ENCODE measurements at places on chromosomes 5 and 9.
A peak's percentile ranks its signal among the peaks of the same experiment; 100 is the strongest.

- DNase-seq, result no peak
Measured at GRCh38 chr9:76441551-76442322, 17.2 kb upstream of the GCNT1 start.

GRCh38 chr5:65482736-65483545 is 1.2 kb upstream of the ADAMTS6 start:
- no peak for DNase-seq

DNA sequence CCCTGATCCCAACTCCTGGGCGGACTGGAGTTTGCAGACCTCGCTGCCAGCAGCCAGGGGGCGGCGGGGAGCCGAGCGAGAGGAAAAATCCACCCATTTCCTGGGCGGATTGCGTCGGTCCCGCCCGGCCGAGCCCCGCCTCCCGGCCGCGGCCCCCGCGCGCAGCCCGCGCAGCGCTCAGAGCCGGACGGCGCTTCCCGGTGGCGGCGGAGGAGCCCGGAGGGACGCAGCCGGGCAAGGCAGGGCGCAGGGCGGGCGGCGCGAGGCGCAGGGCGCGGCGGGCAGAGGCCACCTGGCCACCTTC is at the start of gene OLFM1:
Gene OLFM1 (plus strand): TSS at position 180 of the 304 bp plus-strand sequence. CDS start 322 bp downstream, outside the sequence.
- no peak for DNase-seq

DNA sequence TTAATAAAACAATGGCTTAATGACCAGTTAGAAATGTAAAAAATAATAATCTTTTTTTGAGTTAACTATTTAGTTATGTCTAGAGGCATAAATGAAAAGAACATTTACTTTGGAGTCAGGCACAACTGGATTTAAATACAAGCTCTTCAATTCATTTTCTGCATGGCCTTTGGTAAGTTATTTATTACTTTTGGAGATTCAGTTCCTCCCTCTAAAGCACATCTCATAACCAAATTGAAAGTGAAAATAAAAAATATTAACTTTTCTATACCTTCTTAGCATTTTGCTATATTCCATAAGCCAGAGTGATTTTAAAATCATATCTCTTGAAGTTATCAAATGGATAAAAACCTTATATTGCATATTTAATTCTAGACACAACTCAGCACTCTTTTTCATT is 434.9 kb upstream of the SMARCA2 start:
- DNase-seq, result no peak

DNA sequence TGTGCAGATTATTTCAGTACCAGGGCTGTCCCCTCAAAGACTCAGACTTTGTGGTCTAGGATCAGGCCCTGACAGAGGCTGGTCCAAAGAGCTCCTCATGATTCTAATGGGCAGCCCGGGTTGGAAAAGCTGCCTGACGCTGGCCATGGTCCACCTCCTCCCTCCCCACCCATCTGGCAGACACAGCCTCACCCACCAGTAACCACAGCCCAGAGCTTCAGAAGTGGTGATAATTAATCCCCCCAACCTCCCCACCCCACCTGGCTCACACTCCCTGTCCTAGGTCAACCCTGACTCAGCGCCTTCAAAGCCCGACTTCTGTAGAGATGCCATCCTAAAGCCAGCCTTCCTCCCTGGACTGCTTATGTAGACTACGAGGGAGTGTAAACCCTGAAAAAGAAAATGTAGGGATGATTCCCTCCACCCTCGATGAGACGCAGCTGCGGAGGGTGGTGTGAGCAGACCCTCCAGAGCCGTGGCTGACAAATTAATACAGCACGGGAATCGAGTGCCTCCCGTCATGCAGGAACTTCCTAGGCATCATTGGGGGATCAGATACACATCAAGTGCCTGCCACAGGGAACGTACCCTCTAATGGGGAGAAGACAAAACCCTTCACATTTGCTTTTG is 7.0 kb downstream of the UBE2QL1 start:
- DNase-seq, result no peak

GRCh38 chr9:127652733-127653132 is 40.7 kb downstream of the STXBP1 start:
- DNase-seq, result no peak

DNA sequence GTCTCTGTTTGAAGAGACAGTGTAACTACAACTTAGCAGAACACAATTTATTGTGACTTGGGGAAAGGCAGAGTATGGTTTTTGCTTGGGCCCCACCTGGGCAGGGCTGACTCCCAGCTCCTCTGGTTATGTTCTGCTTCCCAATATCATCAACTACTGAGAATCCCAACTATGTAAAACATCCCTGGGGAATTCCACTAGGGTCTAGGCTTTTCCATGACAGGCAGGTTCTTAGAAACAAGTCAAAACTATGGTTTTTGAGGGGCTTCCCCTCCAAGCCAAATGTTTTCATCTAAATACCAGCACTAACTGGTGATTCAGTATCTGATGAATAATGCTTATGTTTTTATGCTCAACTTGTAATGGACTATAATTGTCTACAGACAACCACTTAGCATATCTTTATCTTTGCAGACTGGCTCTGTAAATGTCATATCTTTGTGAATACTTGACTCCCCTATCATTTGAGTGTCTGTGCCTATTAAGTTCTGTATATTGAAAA is 409.5 kb downstream of the PDE4D start:
- no peak for DNase-seq

- DNase-seq, result no peak
Measured at GRCh38 chr5:132054697-132055440, 5.6 kb upstream of the IL3 start.

- DNase-seq, result no peak
Measured at GRCh38 chr9:127161081-127161624, 38.7 kb upstream of the ANGPTL2 start.

DNA sequence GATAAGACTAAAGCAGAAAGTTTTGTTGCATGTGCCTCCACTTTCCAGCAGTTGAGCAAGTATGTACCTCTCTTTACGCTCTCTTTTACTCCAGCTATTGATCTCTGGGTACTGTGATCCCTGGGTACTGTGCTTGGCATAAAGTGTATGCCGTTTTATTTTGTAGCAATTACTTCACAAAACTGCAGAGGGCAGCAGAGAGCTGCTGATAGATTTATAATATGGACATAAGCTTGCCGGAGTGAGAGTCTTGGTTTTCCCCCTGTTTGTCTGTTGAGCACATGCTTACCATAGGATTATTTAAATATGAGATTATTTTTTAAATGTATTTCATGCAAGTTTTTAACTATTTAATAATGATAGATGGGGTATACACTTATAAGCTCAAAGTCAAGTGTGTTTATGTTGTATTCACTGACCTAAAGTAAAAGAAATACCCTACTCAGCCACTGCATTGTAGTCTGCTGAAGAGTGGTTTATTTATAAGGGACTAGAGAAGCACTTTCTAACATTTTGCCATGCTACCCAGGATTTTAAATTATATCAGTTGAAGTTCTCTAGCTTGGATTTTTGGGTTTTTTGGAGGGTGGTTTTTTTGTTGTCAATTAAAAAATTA is 13.0 kb downstream of the TTC1 start:
- peak; percentile 34 for DNase-seq

DNA sequence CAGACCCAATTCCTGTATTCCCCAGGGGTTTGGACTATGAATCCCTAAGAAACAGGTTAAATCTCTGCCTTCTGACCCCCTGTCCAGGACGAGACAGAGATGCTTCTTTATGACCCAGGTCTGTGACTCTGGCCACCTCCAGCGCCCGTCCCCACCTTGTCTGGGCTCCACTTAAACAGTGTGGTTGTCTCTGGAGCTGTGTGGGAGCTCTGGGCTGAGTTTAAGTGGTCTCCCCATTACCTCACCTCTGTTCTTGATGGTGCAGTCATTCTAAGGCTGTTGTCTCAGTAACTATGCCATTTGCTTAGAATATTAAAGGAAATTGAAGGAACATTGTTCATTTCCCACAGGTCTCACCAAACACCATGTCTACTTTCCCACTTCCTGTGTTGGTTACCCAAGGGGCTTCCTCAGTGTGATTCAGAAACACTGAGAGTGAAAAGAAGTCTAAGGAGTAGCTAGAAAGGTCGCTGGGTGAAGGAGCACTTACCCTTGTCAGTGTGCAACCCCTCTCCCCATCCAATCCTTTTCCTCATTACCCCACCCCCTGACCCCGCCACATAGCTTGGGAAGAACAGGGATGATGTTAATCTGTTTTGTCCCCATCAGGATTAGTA is 127.8 kb upstream of the CKMT2 start:
- no peak for DNase-seq

DNA sequence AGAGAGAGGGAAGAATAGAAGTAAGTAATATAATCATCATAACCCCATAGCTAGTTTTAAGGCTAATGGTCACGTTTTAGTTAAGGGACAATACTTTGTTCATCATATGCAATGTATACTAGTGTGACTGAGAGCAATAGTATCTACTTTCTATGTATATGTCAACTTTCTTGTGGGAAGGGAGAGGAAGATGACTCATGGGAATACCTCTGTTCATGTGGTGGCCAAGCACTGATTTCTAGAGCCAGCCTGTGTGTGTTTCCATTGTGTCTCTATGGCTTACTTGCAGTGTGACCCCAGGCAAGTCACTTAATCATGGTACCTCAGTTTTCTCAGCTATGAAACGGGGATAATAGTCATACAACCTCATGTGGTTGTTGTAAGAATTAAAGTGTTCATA is 639.6 kb downstream of the CETN3 start:
- no peak for DNase-seq

GRCh38 chr5:179307931-179308471 is 37.3 kb downstream of the ADAMTS2 start:
- DNase-seq, result no peak

DNA sequence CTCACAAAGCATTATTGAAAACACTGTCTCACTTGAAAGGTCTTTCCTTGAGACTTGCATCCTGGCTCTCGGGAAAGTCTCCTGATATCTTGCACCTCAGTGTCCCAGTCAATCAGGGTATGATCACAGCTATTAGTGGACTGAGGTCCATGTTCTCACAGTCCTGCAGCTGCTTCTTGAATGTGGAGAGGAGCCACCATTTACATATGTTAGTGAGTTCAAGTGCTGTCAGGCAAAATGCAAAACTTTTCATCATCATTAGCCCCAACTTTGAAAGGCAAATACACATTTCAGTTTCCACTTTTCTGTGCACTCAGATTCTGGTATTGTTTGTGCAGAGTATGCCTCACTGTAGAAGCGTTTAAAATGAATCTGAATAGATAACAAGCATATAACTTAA is 111.6 kb downstream of the SNX18 start:
- DNase-seq, result no peak

DNA sequence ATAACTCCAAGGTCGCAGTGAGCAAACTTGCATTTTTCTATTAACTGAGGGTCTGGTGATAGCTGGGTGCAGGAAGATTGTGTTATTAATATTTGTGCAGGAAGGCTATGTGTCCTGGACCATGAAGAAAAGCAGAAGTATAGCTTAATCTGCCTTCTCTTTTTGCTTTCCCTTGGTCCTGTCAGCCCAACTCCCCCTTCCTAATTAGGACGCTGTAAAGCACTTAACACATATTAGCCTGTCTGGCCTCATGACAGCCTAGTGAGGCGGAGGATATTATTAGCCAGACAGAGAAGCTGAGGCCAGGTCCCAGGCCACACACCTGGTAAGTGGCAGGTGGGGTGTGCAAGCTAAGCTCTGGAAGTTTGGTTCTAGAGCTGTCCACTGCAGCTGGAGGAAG is 29.5 kb downstream of the SLC46A2 start:
- no peak for DNase-seq

DNA sequence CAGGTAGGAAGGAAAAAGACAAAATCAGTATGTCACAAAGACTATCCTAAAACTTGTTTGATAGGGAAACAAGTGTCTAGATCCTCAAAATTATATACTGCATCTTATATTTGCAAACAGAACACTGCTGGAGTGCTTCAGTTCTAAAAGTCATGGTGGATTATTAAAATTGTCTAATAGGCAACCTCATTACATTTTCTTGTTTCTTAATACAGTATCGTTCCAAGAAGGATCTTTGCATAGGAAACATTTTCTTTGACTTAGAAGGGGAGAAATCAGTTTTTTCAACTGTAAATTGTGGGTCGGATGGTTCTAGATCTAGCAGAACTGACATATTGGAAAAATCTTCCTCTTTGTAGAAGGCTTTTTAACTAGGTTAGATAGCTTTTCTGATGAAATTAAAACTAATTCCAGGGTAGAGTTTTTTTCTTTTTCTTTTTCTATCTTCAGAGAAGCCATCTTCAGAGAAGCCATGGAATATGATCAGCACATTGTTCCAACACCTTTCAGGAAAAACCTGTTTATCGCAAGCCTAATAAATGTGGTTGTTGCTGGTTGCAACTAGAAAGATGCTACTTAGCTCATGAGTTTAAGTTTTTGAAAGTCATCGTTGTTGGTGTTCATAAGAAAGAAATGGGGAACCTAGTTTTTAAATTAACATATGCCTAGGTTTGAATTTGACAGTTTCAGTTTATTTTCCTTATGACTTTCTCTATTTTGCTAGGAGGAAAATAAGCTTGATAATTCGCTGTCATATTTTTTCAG is 7.4 kb downstream of the CPEB4 start:
- DNase-seq, result no peak

All from NCI-H187 treated with DMSO at 0.1 percent for 48 hours (cell line).